ENCODE measurements at places on chromosomes 6 and 20.
A peak's percentile ranks its signal among the peaks of the same experiment; 100 is the strongest.

- DNase-seq: no peak
Measured at GRCh38 chr20:44264287-44264686, 17.2 kb downstream of the GDAP1L1 start.

DNA sequence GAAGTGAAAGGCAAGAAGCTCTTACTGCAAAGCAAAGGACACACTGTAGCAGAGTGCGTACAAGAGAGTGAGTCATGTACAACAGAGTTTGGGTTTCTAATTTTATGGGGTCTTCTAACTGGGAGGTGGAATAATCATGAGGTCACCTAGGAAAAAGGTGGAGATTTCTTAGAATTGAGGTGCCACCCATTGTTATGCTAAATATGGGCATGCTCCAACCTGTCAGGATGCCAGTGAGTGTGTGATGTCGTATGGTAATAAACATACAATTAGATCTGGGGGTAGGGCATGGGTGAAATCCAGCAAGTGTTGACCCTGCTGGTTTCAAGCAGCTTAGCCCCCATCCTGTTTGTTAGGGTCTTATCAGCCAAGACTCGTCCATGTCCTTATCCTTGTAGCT lies 46.6 kb downstream of the OR2B6 start:
- no peak for DNase-seq

- no peak for DNase-seq
Measured at GRCh38 chr20:32837157-32837556, 17.4 kb downstream of the MAPRE1 start.

- DNase-seq: no peak
Measured at GRCh38 chr20:24649787-24650490, 180.5 kb downstream of the SYNDIG1 start.

- DNase-seq: no peak
Measured at GRCh38 chr6:65569505-65569904, 137.5 kb downstream of the EYS start.

- DNase-seq: no peak
Measured at GRCh38 chr6:1386038-1386709, 3.2 kb upstream of the FOXF2 start.

DNA sequence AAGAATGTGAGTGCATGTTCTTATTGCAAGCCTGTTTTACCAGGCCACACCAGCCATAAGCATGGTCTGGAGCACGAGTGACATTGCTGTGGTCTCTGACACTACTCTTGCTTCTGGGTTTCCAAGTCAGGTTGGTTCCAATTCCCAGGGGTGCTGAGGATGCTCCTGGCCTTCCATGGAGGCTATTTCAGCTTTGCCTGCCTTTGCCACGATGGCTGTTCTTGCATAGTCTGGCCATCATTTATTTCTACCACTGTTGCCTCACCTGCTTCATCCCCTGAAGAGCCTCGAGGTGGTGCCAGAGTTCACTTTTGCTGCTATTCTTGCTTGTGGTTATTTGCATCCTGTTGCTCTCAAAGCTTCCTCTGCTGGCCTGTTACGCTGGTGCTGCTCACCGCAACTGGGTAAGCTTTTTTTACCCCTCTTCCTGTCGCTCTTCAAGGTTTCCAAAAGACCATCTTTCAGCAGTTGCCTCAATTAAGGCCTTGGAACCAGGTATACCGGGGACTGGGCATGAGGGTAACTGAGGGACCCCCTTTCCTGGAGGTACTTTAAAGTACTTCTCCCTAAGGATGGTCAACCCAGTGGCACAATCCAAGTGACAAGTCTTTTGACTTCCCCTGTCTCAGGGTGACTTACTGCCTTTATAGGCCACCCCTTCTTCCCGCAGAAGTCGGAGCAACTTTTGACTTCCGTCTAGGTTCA lies 64.5 kb downstream of the AKAP7 start:
- DNase-seq: peak; percentile 85

DNA sequence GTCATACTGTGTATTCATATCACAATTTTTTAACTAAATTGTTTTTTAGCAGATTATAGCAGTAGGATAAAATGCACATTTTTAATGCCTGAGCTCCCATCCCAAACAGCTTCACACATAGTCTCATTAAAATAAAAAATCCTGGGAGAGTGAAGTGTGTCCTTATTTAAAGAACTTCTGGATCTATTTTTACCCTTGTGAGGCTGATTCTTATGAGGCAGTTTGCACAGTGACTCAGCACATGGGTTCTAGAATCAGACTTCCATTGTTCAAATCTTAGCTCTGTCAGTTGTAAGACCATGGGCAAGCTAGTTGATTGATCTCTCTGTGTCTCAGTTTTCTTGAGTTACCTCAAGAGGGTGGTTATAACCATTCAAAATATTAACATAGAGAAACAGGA lies 72.3 kb downstream of the MACROD2 start:
- DNase-seq: no peak

DNA sequence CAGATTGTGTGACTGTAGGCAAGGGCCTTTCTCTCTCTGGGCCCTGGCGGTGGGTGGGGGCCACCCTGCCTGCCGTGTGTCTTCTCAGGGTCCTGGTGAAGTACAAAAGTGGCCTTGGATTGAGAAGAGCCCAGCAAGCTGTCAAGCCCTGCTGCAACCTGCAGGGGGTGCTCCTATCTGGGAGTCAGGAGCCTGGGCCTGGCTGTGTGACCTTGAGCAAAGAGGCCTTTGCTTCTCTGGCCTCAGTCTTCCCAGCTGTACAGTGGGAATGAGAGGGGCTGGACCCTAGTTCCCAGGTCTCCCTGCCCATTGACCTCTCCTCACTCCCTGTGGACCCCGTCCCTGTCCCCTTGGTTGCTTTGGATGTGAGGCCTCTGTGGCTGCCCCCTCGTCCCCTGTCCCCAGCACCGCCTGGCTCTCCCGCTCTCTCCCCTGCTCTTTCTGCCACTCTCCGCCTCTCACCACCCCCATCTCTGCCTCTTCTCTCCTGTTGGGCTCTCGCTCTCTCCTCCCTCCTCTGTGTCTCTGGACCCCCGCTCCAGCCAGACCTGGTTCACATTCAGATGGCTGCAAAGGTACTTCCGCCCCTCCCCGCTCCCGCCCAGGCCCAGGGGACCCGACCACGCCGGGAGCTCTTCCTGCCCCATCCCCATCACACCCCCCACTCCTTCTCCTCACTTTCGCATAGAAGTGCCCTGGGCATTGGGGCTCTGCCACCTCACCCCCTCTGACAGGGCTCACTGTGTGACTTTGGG lies 46.7 kb downstream of the SRC start:
- peak; percentile 38 for DNase-seq

- no peak for DNase-seq
Measured at GRCh38 chr20:23232679-23233308, 117.8 kb upstream of the NXT1 start.

Data from activated CD4-positive, alpha-beta T cell treated with anti-CD3 and anti-CD28 coated beads, Interleukin-2, amount 10 ng/mL, durations not matched to agents 7 days and 5 days (primary cell).